ENCODE measurements at places on chromosomes 16 and 17. TPM values are rescaled to one million over a fixed set of nuclear protein-coding genes. Genes with fewer than 3 reads are reported as not detected.

DNA sequence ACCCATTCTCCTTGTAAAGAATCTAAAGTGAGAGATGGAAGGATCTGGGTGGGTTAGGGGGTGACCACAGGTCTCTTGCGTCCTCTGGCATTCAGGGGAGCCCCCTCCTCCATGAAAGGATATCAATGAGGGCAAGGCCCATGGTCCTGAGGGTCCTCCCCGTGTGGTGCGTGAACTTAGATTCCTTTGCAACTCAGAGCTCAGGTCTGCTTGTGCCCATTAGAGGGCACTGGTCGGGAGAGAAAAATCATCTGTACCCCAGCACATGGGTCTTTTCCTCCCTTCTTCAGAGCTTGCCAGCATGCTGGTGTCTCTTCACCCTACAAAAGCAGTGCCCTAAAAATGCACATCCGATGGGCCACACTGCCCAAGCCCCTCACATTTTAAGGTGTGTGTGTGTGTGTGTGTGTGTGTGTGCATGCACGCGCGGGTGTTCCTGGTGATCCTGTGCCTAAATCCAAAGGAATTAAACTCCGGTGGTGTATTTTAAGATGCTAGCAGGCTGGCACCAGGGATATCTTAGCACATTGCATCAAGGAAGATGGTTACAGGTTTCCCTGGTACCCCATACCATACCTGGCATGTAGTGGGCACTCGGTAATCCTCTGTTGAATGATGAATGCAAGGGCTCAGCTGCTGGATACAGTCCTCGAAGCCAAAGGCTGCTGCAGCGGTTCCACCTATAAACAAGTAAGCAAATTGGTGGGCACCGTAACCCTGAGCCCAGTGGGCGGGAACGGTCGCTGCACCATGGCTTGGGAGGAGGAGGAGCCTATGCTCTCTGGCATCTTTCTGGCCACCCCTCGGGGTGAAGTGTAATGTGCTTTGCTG lies 4.7 kb downstream of the C1QTNF1 start:
- H3K4me3 ChIP-seq: no peak overlapping the region
- H3K36me3 ChIP-seq: no peaks in the 10 kb centered on the region
- no peak for DNase-seq
- H3K4me1 ChIP-seq: peaks cover 5% of the 10 kb centered on the region
- H3K27me3 ChIP-seq: peaks cover 29% of the 10 kb centered on the region

DNA sequence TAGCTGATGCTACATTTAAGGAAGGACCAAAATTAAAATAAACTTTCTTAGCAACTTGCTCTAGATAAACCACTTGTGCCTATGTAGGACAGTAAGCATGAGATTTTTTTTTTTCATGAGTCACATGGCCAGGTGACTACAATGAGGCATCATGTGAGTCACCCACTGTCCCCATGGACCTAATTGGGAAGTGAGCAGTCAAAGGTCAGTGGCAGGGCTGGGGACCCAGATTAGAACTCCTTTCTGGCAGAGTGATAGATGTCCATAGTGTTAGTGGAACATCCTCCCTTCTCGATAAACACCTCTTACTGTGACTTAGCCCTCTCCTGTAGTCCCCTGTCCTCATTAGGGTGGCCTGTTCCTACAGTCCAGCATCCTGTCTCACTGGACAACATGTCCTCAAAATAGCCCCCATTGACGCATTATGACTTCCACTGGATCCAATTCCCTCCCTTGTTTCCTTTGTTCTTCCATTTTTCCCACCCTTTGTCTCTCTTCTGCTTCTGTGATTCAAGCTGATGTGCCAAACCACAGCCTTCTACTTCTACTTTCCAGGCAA lies 12.4 kb downstream of the ITGB3 start:
- peaks cover 7% of the 10 kb centered on the region for H3K27me3 ChIP-seq
- no peaks in the 10 kb centered on the region for H3K4me1 ChIP-seq
- no peak overlapping the region for H3K27ac ChIP-seq
- no peak for DNase-seq
- H3K36me3 ChIP-seq: peaks cover 3% of the 10 kb centered on the region
- no peak overlapping the region for H3K4me3 ChIP-seq

DNA sequence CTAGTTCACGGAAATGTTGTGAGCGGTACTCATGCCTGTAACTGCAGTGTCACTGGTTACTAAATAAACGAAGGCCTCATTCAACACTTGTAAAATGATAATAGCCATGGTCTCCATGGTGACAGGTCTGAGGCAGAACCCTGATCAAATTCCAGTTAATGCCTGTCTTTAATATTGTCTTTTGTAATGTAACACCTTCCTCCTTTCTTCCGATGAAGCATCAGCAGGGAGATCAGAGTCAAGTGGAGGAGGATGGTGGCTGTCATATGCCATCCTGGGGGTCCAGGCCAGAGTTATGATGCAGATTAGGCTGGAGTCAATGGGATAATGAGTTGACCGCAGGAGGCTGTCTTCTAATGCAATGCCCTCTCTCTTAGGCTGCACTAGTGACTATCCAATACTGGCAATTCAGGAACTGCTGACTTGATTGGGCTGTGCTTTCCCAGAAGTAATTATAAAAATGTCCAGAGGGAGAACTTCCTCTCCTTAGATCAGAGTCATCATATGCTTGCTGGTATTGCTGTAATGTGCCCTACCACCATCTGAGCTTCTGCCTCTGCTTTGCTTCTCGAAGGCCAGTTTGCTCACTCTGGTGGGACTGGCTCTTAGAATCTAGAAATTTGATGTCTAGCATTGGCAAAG lies 419.1 kb downstream of the CA10 start:
- no peak overlapping the region for H3K27ac ChIP-seq
- no peaks in the 10 kb centered on the region for H3K4me1 ChIP-seq
- no peak overlapping the region for H3K4me3 ChIP-seq
- peaks cover 3% of the 10 kb centered on the region for H3K27me3 ChIP-seq

DNA sequence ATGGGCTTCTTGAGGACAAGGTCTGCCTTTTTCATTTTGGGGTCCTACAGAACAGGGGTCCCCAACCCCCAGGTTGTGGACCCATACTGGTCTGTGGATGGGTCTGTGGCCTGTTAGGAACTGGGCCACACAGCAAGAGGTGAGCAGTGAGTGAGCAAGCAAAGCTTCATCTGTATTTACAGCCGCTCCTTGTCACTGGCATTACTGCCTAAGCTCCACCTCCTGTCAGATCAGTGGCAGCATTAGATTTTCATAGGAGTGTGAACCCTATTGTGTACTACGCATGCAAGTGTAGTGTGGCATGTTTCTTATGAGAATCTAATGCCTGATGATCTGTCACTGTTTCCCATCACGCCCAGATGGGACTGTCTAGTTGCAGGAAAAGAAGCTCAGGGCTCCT lies 33.9 kb downstream of the ERN1 start:
- no peaks in the 10 kb centered on the region for H3K27me3 ChIP-seq
- H3K4me3 ChIP-seq: no peak overlapping the region
- H3K36me3 ChIP-seq: peaks cover 36% of the 10 kb centered on the region
- H3K4me1 ChIP-seq: peaks cover 79% of the 10 kb centered on the region

DNA sequence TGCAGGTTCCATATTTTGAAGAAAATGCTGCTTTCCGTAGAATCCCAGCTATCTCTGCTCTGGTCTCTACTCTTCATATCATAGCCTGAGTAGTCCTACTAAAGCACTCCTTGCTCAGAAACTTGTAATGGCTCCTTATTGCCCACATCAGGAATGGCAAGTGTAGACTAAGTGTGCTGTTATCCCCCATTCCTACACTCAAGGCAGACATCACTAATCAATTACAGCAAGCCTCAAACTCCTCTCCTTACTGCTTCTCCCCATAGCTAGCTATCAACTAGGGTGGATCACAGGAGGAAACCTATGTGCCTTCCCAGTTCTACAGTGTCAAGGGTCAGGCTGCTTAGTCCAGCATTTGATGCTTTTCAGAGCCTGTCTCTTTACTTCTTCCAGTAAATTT lies 163.4 kb downstream of the HAPSTR1 start:
- H3K4me3 ChIP-seq: no peak overlapping the region
- no peaks in the 10 kb centered on the region for H3K36me3 ChIP-seq
- H3K4me1 ChIP-seq: no peaks in the 10 kb centered on the region
- DNase-seq: no peak

Gene TEKT1
- not detected for total RNA-seq

Gene DNAJA3
- total RNA-seq: 74.6 TPM
